ENCODE measurements at places on chromosomes 13 and 19.

GRCh38 chr13:105345730-105346129 lies 1189.7 kb downstream of the EFNB2 start:
- DNase-seq, result no peak

DNA sequence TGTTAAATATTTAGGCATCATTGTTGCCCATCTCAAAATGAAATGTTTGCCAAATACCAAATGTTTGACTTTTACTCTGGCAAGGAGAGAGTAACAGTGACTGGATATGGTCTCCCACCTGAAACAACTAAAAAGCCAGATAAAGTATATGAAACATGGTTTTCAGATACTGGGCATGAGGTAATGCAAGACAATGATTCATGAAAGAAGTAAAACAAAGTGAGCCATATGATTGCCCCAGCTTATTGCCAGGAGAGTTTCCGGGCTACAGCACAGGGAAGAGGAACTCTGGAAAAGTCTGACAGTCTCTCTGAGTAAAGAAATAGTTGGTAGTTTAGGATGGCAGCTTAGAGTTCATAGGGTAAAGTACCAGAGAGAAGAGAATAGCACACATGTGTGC lies 354.6 kb downstream of the DNAJC15 start:
- no peak for DNase-seq

DNA sequence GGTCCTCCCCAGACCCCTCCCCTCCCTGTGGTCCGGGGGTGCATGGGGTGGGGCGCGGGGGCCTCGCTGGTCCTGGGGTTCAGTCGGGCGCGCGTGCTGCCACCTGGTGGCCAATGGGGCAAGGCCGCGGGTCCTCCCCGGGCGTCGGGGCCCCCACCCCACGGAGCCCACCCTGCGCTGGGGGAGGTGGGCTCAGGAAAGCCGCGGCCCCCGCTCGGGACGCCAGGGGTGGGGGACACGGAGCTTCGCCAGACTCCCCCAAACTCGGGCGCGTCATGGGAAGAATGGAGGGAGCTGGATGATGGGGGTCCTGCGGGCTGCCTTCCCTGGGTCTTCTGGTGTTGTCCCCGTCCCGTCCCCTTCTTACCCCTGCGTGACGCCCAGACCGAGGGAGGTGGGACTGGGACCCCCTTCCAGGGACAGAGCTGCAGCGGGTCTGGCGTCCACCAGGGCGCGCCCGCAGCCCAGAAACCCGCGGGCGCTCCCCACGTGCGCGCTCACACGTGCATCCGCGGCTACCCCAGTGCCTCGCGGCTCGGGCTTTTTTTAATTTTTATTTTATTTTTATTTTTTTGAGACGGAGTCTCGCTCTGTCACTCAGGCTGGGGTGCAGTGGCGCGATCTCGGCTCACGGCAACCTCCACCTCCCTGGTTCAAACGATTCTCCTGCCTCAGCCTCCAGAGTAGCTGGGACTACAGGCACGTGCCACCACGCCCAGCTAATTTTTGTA lies 19.8 kb upstream of the TCF3 start:
- no peak for DNase-seq

DNA sequence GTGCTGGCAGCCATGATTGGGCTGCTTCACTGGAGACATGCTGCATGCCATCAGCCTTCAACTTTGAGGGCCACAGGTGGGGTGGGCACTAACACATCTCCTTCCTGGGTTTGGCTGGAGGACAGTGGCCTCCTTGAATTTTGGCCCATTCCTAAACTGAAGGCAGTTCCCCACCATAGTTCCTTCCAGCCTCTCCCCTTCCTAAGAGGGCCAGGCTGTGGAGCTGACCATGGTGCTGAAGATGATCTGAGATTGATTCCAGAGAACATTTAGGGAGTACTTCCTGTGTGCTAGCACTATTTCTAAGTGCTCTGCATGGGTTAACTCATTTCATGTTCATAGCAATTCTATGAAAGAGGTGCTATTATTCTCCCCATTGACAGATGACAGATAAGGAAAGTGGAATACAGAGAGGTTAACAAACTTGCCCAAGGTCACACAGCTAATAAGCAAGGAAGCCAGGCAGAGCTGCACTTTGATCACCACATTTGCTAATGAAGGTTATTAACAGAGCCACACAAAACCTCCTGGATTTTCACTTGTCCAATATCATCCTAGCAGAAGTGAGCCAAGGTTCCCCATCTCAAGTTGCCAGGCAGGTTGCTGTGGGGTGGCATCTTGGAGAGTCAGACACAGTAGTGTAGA lies 175.3 kb downstream of the ZIC5 start:
- DNase-seq, result no peak

- no peak for DNase-seq
Observed at GRCh38 chr13:20411638-20412342, 113.9 kb downstream of the CRYL1 start.

- no peak for DNase-seq
Observed at GRCh38 chr19:31338069-31338776, 11.0 kb downstream of the TSHZ3 start.

GRCh38 chr19:17306285-17306714 lies 628 bp downstream of the MRPL34 start:
- DNase-seq, result no peak

GRCh38 chr13:94967183-94968039 lies 255.1 kb upstream of the SOX21 start:
- DNase-seq, result no peak

- DNase-seq, result no peak
Observed at GRCh38 chr13:44837250-44837649, 152.0 kb downstream of the NUFIP1 start.

DNA sequence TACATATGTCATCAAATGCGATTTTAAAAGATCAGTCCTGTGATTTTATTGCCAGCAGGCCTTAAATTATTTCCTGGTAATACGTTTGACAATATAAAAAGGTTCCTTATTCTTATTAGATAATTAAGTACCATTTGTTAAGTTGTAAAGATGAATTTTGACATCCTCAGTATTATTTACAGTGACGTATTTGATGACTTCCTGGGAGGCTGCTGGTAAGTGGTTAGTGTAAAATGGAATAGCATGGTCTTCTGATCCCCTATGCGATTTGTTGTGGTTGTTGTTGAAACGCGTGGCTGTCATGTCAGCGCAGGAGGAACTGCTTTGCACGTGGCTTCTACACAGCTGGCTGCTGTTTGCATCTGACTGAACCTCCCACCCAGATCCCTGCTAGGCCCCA lies 99.7 kb downstream of the DCLK1 start:
- DNase-seq, result no peak
